ENCODE measurements at places on chromosomes 11 and 22.

DNA sequence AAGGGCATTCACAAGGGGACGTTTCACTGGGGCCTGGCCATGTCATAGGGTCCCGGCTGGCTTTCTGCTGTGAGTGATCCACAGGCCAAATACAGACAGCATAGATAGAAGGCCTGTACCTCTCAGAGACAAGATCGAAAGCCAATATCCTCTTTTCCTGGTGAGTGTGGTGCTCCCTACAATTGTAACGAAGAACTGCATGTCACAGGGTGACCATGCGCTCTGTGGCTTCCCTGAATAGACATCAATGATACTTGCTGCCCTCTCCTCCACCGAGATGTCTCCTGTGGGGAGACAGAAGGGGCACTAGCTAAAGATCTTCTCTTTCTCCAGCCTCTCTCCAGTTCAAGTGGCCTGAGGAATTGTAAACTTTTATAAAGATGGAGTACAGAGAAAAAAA, 226.1 kb upstream of the POU2AF2 start:
- no peak for DNase-seq

DNA sequence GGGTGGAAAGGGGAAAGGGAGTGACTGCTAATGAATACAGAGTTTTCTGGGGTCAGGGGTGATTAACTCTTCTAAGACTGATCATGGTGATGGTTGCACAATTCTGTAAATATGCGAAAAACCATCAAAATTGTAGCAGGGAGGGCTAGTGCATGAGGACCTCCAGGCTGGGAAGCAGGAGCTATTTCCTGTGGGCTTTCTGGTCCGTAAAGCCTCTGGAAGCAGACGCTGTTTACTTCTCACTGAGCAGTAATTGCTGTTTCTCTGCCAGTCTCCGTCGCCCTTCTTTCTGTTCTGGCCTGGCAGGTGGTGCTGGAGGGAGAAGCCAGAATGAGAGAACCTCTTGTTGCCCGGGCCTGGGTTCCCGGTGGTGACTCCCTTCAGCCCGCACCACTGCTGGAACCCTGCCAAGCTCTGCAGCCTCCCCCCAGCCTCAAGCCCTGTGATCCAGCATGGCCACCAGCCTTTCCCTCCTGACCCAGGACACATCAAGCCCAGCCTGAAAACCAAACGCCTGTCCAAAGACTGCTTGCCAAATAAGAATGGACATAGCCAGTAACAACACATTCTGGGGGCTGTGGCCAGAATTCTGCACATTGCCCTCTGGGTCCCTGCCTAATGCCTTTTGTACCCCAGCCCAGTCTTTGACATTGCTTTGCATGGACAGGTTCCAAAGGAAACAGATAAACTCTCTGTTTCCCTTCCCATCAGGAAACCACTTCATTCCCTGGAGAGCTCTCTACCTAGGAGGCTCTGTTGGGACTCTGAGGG, 201.0 kb upstream of the NAV2 start:
- DNase-seq, result no peak

DNA sequence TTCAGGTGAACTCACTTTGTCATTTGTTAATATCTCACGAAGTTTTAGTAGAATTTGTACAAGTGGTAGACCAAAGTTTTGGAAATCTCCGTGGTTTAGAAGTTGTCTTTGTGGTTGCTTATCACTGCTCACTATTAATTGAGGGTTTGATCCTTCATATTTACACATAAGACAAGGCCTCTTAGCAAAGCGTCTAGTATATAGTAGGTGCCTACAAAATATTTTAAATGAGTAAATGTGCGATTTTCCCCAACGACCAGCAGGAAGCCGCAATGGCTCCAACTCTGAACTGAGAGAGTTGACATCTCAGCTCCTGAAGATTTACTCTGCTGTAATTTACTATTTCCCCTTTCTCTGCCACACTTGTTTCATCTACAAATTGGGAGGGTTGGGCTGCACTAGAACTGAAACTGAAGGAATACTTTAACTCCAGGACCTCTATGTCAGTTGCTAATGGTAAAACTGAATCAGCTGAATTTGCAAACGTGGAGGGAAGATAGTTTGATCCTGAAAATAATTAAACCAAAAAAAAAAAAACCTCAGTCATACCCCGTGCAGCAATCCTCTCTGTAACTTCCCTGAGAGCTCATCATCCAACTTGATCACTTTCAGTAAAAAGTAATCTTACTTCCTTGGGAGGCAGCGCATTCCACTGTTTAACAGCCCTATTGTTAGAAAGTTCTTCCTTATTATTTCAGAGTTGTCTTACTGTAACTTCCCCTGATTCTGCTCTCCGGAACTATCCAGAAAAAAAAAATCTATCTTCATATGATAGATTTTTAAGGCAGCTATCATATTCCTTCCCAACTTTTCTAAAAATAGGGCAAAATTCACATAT, 1.3 kb upstream of the SBF2 start:
- no peak for DNase-seq

DNA sequence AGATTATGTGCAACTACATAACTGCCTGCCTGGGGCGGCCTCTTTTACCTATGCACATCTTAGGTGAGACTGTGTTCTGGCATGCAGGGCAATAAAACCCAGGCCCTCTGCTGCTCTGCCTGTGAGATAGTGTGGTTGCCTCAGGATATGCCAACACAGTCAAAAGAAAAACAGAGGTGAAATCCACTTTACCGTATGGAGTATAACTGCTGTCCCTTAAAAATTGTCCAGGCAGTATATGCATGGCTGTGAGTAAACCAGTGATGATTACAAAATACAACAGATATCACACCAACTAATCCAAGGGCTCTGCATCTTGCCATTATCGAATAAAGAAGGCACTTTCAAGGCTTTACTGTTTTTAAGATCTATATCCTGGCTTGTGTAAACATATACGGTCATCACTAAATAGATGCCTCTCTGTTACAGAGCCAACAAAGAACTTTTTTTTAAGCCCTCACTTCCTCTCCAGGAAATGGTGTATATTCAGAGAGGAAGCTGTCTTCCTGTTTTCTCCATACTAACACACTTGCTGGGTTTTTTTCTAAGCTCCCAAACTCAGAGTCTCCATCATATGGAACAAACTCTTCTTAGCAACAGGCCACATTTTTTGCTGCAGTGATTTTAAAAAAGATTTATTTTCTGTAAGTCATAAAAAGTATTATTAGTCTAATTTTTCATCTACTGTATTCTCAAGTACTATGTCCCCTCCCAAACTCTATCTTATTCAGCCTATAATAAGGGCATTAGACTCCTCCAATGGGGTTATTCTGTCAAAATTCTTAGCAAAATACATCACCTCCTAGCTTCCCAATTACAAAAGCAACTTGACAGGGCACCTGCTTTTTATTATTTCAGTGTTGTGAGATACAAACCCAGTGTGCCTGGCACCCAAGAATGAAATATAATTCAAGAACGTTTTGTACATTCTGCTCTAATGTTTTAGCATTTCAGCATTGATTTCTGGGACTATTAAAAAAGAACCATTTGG, 135.2 kb downstream of the MAML2 start:
- DNase-seq, result no peak

DNA sequence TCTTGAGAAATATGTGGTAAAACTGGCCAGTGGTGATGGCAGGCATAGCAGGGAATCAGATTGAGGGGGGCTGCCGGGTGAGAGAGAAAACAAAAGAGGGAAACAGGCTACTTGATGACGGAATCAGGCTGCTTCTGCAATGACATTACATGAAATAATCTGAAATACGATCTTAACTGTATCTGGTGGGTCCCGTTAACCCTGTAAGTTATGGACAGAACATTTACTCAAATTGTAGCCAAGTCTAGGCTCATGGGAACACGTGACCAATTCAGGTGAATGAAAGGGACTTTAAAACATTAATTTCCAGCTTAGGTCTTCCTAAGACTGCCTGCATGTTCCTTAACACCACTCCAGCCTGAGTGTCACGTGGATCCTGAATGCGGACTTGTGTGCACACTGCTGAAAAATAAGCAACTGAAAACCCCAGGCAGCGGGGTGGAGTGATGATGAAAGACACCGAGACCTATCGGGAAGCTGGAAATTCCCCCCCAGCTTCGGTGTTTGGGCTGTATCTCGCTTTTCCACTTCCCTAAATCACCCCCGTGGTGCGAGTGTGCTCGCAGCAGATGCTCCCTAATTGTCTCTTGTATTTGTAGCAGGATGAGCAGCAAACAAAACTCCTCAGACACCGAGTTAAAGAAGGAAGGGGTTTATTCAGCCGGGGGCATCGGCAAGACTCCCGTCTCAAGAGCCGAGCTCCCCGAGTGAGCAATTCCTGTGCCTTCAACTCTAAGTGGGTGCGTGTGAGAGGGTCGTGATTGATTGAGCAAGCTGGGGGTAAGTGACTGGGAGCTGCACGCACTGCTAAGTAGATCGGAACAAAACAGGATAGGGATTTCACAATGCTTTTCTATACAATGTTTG, 145.0 kb upstream of the GRK3 start:
- DNase-seq, result no peak

DNA sequence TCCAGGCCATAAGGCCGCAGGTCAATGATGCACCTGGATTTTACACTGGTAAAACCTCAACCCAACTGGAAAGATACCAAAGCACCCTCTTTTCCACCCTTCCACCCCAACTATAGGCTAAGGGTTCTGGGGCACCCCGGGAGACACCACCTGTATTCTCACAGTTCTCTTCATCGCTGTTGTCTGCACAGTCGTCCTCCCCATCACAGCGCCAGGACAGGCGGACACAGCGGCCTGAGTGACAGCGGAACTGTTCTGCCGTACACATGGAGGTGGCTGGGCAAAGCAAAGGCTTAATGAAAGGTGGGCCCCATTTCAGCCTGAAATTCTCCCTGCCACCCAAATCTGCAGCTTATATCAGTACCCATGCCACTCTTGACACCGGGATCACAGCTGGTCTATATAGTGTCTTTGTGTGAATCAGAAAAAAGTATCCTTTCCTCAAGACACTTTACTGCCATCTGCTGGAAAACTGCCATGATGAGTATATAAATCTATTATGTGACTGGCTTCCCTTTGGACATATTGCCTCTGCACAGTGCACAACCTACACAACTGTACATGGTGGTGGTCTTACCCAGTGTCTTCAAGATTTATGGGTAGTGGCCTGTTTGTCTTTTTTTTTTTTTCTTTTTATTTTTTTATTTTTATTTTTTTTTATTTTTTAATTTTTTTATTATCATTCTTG, 21.5 kb downstream of the LRP4 start:
- no peak for DNase-seq

GRCh38 chr22:43085658-43086606, 3.3 kb downstream of the TTLL1 start:
- DNase-seq, result no peak

- no peak for DNase-seq
Measured at GRCh38 chr11:123815122-123815521, 9.0 kb upstream of the OR6M1 start.

- DNase-seq, result no peak
Measured at GRCh38 chr11:86138958-86139357, 70.1 kb upstream of the PICALM start.

GRCh38 chr11:1501421-1502167, 15.0 kb upstream of the MOB2 start:
- DNase-seq, result no peak

GRCh38 chr11:77436506-77436905, 37.4 kb downstream of the PAK1 start:
- DNase-seq, result no peak

DNA sequence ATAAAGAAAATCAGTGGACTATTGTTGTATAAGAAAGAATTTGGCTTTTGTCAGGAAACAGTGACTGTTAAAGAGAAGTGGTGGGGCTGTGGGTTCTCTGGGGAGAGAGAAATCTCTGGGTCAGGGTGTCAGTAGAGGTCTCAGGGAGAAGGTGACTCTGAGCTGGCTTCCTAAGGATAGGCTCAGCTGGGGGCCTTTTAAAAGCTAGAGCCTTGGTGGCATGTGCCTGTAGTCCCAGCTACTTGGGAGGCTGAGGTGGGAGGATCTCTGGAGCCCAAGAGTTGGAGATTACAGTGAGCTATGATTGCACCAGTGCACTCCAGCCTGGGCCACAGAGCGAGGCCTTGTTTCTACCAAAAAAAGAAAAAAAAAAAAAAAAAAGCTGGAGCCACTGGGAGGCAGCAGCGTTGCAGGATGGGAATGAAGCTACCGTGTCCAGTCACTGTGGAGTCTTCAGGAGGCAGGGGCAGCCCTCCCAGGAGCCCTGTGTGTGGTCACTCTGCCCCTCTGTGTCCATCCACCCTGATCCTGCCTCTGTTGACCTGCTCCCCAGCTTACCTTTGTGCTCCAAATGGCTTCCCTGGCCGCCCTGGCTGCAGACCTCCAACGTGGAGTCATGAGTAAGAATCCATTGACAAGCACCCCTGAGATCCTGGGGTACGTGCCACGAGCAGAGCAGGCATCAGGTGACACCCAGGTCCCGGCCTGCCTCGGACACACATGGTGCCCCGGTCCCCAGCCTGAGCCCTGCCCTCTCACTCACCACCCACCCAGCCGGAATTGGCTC, 5.4 kb upstream of the MIF start:
- DNase-seq, result no peak

GRCh38 chr11:17036666-17037658, 22.7 kb upstream of the PLEKHA7 start:
- no peak for DNase-seq

GRCh38 chr11:58524232-58525036, 16.5 kb upstream of the OR5B21 start:
- peak; percentile 43 for DNase-seq

DNA sequence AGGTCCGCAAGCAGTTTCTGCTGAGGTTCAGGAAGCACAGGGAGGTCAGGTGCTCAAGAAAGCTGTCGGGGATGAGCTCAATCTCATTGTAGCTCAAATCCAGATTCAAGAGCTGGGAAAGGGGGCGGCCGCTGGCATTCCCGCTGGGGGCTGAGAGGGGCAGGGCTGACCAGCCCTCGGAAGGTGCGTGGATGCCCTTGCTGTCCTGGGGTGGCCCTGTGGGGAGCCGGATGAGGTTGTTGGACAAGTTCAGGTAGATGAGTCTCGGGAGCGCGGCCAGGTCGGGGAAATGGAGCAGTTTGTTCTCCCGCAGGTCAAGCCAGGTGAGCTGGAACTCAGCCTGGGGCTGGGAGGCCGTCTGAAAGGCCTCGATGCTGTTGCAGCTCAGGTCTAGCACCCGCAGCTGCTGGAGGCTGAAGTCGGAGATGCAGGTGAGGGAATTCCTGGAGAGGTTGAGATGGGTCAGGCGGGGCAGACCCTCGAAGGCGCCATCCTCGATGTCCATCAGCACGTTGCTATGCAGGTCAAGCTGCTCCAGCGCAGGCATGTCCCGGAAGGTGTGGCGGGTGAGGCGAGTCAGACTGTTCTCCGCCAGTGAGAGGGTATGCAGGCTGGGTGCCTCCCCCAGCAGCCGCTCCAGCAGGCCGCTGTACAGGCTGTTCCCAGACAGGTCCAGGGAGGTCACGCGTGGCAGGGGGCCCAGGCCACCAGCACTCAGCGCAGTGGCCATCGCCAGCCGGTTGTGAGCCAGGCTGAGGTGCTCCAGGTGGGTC, 9.8 kb downstream of the LRRC32 start:
- no peak for DNase-seq

GRCh38 chr22:19169002-19169946, 9.3 kb downstream of the SLC25A1 start:
- no peak for DNase-seq

- DNase-seq, result no peak
Measured at GRCh38 chr22:26225207-26225606, 55.9 kb downstream of the SEZ6L start.

DNA sequence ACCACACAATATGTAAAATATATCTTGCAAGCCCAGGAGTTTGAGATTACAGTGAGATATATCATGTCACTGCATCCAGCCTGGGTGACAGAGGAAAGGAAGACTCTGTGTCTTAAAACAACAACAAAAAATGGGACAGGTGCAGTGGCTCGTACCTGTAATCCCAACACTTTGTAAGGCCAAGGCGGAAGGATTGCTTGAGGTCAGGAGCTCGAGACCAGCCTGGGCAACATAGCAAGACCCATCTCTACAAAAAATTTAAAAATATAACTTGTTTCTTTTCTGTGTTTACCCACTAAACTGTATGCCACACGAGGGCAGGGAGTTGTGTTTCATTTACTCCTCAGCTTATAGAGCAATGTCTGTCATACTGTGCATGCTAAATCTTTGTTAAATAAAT, 3.1 kb downstream of the ZNF280A start:
- DNase-seq, result no peak

All from activated CD4-positive, alpha-beta T cell treated with anti-CD3 and anti-CD28 coated beads, Interleukin-2, amount 50 U/mL, for 1 hour (primary cell).